ENCODE measurements at places on chromosomes 3 and 15.

DNA sequence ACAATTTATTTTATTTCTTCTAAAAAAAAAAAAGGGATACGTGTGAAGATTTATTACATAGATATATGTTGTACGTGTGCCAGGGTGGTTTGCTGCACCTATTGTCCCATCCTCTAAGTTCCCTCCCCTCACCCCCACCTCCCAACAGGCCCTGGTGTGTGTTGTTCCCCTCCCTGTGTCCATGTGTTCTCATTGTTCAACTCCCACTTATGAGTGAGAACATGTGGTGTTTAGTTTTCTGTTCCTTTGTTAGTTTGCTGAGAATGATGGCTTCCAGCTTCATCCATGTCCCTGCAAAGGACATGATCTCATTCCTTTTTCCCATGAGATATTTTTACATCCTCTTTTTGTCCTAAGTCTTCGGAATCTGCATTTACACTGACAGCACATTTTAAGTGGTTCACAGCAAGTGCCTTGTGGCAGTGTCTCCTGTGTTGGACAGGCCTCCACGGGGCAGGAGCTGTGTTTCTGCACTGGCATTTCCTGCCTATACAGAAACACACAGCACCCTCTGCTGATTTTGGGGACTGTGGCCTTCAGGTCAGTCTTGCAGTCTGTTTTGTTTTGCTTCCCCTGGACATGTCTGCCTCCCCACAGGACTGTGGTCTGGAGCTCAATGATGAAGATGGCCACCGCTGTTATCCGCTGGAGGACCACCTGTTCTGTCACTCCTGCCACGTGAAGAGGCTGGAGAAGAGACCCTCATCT, 12.7 kb upstream of the SACM1L start:
- no peak for DNase-seq

GRCh38 chr3:150469031-150469930, 61.2 kb downstream of the TSC22D2 start:
- DNase-seq: no peak

DNA sequence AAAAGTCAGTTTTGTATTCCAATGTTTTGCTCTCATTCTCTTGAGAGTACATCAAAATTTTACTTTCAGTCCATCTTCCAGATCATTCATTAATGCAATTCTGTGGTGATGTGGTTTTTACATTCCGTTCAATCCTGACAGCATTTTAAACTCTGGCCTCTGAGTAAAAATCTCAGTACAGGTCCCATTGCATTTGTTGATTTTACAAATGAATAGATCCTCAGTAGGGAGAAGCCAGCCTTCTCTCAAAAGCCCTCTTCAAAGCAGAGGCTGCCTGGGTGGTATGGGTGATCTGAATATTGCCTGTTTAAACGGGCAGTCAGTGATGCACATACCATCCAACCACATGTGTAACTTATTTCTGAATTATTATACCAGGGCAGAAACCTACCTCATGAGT, 72.5 kb upstream of the TSC22D2 start:
- DNase-seq: no peak

DNA sequence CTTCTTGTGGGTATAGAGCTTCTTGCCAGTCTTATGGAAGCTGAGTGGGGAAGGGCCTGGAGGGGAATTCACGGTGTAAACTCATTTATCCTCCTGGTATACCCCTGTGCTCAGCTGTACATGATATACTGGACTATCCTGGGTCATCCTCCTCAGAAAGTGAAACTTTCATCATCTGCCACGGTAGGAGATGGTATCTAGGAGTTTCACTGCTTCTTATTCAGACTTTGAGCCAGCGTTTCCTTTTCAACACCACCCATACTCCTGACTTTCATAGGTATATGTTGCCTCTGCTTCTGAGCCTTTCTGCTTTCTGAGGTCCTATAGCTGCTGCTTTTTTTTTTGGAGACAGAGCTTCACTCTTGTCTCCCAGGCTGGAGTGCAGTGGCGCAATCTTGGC, 15.6 kb downstream of the SENP5 start:
- DNase-seq: no peak

DNA sequence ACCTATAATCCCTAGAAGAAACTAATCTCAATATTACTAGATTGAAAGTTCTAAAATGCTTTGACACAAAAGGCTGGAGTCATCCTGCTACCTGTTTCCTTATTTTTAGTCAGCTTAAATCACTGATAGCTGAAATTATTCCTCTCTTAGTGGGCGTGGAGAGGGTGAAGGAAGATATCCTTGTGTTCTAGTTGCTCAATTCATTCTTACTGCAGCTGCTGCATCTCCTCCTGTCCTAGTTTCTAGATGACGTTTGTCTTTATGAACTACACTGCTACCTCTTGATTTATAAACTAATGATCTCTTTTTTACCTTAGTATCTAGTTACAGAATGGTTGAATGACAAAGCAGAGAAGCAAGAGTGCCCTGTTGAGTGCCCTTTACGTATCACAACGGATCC, 50.7 kb downstream of the SETD5 start:
- DNase-seq: no peak

DNA sequence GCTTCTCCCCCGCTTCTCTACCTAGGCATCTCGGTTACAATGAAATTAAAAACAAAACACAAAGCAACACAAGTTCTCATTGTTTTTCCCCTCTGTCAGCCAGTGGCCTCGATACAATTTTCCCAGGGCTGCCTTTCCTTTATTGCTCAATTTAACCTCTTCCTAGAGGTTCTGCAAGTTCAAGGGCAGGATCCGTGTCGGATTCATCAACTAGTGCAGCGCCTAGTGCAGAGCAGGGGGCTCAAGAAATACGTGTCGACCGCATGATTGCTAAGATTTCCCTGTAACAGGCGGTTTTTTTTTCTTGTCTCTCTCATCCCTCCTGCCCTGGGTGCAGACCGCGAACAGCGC, 1.4 kb upstream of the BHLHE40 start:
- no peak for DNase-seq

GRCh38 chr3:173510565-173510964, 113.0 kb downstream of the NLGN1 start:
- DNase-seq: no peak

DNA sequence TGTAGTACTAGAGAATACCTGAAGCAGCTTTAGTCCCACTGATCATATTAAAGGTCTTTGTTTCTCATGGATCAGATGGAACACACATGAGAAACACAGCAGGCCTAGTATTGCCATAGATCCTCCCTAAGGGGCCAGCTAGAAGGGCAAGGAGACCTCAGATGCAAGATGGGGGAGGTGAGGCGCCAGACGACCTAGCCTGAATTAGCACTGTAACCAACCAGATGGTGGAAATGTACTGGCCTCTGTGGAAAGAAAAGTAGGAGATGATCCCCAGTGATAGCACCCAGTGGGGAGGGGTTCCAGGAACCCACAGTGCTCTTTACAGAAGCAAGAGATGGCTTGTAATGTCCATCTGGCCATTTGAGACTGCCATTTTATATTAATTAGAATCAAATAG, 138.2 kb upstream of the ZNF385D start:
- DNase-seq: no peak

- peak; percentile 19 for DNase-seq
Measured at GRCh38 chr3:98032904-98033303, 2.2 kb downstream of the GABRR3 start.

GRCh38 chr15:28978011-28978378, 92.2 kb downstream of the APBA2 start:
- DNase-seq: no peak

DNA sequence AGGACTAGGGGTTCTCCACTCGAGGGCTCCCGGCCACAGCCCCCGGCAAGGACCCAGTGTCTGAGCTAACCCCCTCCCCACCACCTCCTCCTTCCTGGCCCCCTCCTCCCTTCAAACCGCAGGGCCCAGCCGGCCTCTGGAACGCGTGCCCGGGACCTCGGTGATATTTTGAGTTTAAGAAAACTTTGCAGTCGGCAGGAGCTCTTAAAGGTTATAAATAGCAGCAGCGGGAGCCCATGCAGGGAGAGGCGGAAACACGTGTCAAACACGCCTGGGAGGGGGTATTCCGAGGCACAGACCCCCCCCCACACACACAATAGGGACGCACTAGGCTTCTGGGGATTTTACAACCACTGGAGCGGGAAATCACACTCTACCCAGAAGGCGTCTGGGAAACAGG, 3.1 kb upstream of the PTH1R start:
- no peak for DNase-seq

GRCh38 chr3:150407808-150408220, 284 bp upstream of the TSC22D2 start:
- DNase-seq: peak; percentile 83

DNA sequence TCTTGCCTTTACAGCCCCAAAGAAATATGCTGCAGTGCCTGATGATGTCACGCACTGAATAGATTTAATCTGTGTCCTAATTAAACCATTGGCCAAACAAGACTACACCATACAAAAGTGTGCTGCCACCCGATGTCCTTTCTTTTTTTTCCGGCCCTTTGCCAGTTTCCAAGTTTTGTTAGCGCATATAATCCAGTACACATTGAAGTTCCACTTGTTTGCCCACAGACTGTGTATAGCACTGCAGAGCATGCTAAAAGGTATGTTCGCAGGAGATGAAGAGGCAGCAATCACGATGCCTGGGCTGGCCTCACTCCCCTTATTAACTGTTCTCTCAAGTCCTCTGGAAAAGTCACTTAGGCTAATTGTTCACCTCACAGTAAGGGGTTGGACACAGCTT, 26.8 kb downstream of the MRPS25 start:
- DNase-seq: no peak

GRCh38 chr3:101036213-101036618, 43.0 kb upstream of the ABI3BP start:
- DNase-seq: no peak

GRCh38 chr3:19543212-19543841, 390.7 kb downstream of the EFHB start:
- DNase-seq: no peak

GRCh38 chr3:81952141-81952540, 190.7 kb upstream of the GBE1 start:
- DNase-seq: no peak

DNA sequence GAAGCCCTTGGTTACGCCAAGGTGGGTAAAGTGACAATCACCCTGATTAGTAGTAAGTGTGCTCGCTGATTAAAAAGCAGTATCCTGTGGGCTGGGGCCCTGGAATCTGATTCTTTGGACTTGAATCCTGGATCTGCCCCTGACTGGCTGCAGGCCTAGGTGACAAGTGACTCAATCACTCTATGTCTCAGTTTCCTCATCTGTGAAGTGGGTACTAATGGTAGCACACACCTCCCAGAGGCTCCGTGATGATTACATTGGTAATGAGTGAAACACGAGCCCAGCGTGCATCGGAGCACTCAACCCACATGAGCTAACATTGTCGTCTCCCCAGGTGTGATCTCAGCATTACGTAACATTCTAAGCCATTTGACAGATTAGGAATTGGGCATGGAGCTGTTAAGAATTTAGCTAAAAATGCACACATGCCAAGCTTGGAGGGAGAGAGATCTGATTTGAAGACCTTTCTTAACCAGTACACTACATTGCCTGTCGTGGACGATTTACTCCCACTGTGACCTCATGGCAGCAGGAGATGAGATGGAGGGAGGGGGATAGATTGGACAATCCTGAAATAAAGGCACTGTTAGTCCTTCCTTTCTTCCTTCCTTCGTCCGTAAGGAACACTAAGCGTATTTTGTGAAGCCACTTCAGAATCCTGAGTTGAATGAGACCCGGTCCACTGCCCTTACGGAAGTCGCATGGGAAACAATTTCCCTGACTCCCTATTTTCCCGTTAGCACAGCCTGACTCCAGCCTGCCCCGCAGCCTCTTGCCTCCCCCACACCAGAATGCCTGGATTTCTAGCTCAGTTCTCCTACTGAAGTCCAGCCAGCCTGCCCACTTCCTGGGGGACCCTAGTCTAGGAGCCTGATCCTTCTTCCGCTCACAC, 32.1 kb downstream of the MGLL start:
- no peak for DNase-seq

DNA sequence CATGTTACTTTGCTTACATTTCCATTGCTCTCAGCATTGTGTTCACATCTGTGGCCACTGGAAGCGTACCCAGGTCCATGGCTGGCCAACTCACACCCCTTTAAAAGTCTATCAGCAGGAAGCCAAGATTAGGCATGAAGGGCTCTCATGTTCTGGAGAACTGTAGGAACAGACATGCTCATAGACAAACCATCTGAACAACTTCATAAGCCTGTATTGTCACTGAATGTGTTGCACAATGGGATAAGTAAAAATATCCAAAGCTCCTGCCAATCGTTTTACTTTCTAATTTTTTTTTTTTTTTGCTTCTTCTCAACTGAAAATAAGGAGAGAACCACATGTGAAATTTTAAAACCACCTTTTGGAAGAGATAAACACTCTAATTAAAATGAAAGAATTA, 6.4 kb downstream of the RPLP1 start:
- no peak for DNase-seq

Measured in NCI-H187 treated with DMSO at 0.1 percent for 48 hours (cell line).